ENCODE measurements at places on chromosomes 6 and 20.

DNA sequence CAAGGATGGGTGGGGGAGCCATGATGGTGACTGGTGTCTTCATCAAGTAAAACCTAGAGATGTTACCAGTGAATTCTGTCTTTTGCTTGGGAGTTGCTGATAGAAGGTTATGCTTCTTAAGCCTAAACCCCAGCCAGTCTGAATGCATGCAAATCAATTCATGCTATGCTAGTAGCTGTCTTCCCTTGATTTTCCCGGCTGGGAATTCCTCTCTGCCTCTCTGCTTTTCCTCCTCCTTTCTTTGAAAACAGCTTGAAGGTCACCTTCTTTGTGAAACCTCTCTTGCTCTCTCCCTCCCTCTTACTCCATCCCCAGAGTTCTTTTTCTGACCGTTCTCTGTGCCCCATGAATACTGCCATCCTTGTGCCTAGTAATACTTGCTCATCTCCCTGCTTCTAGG is 58.9 kb downstream of the TMEM200A start:
- DNase-seq = no peak

DNA sequence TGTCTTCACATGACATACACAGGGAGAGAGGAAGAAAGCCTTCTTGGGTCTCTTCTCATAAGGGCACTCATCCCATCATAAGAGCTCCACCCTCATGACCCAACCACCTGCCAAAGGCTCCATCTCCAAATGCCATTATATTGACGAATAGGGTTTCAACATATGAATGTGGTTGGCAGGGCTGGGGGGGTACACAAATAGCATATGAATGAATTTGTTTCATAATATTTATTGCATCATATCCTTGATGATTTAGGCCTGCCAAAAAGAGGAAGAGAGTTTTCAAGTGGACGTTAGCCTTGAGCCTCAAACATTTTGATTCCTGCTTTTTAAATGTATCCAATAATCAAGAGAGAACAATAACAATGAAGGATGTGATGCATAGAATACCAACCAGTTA is 26.2 kb upstream of the OPRM1 start:
- DNase-seq = no peak

DNA sequence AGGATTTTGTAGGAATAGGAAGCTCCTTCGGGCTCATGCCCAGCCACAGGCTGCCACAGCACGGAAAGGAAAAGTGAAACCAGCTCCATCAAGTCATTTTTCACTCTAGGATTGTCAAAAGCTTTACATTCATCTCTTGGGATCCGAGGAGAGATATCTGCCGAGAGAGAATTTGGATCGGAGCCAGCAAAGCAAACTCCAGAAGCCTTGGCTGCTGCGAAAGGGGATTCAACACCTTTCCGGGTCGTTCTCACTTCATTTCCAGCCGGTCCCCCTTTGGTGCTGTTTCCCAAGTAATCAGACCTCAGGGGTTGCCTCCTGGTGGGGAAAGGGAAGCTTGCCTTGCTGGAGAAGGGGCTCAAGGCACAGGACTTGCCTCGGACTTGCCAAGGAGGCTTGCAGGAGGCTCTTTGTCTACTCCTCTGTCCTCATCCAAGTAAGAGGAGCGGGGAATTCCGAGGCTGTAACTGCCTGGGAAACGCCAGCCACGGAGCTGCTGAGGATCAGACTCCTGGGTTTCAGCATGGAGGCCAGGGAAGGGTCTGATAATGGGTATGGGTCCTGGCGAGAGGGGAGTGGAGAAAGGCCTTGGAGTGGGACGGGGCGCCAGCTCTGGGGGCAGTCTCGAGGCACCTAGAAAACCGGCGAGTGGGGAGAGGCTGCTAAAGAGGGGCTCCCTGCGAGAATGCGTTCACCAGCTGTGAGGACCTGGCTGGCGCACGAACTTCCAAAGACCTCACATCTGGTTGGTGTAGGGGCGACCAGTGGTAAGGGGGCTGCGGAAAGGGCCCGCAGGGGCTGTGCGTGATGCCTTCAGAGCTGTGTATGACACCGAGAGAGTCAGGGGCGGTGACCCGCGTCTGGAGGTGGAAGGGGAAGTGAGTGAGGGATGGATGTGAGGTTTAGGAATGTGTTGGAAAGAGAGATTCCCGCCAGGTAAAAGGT is 702 bp downstream of the ETV7 start:
- DNase-seq = peak; percentile 33

- DNase-seq = no peak
Measured at GRCh38 chr6:135576055-135576454, 78.5 kb upstream of the AHI1 start.

GRCh38 chr20:16241911-16242310 is 331.3 kb downstream of the KIF16B start:
- no peak for DNase-seq

GRCh38 chr6:16769131-16769985 is 8.1 kb upstream of the ATXN1 start:
- no peak for DNase-seq

DNA sequence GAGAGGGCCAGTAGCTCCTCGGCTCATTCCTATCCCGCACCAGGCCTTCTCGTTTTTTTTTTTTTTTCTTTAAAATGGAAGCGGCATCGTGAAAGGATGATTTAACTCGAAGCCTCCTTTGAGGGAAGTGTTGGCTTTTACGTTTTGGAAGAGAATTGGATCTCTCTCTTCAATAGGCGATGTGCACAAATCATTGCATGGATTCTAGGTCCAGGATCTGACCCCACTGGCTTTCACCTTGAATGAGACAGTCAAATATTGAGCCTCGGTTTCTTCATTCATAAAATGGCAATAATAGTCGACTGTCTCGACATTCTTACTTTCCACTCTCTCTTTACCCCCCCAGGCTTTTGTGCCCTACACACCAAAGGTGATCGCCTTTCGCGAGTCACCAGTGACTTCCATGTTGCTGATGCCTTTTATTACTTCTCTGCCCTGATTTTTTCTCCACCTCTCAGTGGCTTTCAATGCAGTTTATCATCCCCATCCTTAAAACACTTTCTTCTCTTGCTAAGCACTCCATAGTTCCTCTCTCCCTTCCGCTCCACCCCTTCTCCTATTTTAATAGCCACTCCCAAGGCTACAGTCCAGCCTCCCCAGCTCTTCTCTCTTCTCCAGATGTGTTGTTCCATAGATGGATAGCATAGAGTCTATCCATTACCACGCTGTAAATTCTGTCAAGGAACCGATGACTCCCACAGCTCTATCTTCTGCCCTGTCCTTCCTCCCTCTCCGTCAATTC is 473 bp upstream of the DTNBP1 start:
- no peak for DNase-seq

- no peak for DNase-seq
Measured at GRCh38 chr20:60250251-60250650, 292.0 kb downstream of the CDH26 start.

GRCh38 chr6:95364016-95364604 is 213.2 kb upstream of the MANEA start:
- DNase-seq = no peak

- DNase-seq = peak; percentile 96
Measured at GRCh38 chr20:38167851-38168760, 3.0 kb upstream of the TGM2 start.

- DNase-seq = no peak
Measured at GRCh38 chr20:23368316-23369071, 6.5 kb downstream of the GZF1 start.

DNA sequence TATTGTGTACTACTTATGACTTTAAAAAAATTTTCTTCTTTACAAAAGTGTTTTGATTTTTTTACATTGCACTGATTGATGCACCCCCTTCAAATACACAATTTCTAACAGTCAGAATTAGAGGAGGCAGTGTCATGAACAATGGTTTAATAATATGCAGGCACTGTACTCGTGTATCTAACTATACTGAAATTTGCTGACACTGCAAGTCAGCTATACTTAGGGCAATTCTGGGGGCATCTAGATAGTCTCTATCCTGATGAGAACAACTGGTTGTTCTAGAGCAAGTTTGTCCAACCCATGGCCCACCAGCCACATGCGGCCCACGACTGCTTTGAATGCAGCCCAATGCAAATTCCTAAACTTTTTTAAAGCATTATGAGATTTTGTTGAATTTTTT is 375.6 kb downstream of the BCKDHB start:
- no peak for DNase-seq

- peak; percentile 62 for DNase-seq
Measured at GRCh38 chr6:157822245-157823000, 623 bp upstream of the SNX9 start.

- DNase-seq = no peak
Measured at GRCh38 chr20:53190225-53190624, 218.1 kb downstream of the TSHZ2 start.

- DNase-seq = no peak
Measured at GRCh38 chr6:16928387-16928786, 167.1 kb upstream of the ATXN1 start.

DNA sequence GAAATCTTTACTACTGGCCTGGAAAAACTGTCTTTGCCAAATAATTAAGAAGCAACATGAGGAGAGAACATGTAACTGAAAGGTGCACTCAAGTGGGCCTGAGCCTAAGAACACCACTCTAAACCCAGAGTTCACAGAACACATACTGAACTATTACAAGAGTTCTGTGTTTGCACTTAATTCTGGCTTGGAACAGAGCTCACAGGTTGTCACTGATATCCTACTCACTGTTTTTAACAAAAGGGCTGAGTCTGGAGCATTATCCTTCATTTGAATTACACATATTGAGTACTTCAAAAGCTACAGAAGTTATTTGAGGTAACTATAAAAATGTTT is 164.7 kb downstream of the OGFRL1 start:
- no peak for DNase-seq

DNA sequence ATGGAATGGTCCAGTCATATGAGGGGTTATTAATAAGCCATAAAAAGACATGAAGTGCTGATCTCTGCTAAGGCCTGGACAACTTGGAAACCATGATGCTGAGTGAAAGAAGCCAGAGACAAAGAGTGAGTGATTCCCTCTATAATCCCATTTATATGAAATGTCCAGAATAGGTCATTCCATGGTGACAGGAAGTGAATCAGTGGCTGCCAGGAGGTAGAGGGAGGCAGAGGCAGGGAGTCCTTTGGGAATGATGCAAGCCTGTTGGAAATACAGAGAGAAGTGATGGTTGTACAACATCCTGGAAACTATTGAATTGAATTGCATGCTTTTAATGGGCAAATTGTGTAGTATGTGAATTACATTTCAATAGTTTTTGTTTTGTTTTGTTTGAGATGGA is 26.4 kb downstream of the ANKRD60 start:
- no peak for DNase-seq

DNA sequence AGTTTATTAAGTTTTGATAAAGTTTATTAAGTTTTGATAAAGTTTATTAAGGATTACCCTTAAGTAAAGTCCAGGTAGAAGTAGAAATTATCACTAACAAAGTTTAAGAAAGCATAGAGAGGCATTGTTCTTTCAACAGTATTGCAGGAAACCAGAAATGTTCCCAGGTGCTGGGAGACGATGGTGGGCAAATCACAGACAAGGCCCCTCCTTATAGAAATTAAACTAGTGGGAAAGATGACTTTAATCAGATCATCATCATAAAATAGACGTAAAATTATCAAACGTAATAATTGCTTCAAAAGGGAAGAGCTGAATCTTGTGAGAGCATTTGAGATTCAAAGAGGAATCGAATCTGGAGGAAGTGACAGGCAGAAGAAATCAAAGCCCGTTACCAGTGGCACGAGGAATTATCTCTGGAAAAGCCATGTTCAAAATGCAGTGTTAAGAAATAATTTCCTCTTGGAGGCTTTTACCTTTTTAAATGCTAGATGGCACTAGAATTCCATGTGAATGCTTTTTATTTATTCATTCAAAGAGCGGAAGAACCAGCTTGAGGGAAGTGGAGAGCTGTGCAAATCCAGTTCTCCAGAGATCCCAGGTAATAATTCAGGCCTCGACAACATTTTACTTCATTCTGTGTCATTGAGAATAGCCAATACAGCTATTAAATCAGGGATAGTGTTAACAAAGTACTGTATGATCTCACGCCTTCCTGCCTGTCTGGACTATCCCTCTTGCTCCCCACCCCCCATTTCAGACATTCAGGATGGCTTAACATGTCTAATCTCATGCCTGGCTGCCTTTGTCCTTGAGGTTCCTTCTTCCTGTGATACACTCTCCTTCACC is 1.0 kb upstream of the APMAP start:
- DNase-seq = no peak

GRCh38 chr20:58236612-58237317 is 8.3 kb upstream of the ANKRD60 start:
- DNase-seq = peak; percentile 78

DNA sequence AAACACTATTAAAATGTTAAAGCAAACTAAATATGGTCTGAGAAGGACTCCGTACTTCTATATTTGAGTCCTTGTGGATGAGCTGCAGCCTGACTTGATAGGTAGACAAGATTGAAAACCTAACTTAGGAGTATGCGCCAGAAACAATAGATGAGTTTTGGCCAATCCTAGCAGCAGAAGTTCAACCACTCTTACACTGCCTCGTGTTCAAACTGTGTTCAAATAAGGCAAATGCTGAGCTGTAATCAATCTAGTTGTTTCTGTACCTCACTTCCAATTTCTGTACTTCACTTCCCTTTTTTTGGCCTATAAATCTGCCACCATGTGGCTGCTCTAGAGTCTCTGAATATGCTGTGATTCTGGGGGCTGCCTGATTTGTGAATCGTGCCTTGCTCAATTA is 13.2 kb upstream of the SERINC1 start:
- DNase-seq = no peak

- no peak for DNase-seq
Measured at GRCh38 chr6:44468835-44469234, 81.3 kb downstream of the CDC5L start.

- DNase-seq = no peak
Measured at GRCh38 chr6:29255530-29255929, 46.0 kb upstream of the OR14J1 start.

DNA sequence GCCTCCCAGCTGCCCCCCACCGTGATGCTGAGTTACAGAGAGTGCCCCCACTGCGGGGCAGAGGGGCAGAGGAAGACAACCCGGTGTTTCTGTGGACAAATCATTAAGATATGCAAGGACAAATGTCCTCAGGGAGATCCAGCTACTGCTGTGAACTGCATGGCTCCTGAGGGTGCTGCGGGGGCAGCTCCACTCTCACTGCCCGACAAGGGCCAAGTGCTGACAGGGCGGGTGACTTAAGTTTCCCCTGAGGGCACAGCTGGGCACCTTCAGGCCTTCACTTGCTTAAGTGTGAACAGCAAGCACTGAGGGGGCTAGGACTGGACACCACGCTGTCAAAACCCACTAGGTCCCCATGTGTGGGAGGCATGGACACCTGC is 26.2 kb upstream of the TCFL5 start:
- DNase-seq = no peak

GRCh38 chr6:158002951-158003853 is 21.5 kb downstream of the SYNJ2 start:
- no peak for DNase-seq
